Activated CD8-positive, alpha-beta memory T cell treated with anti-CD3 and anti-CD28 coated beads, Interleukin-2, amount 10 ng/mL, durations not matched to agents 7 days and 5 days (primary cell): ENCODE measurements at places on chromosomes 12 and 14. TPM values are rescaled to one million over a fixed set of nuclear protein-coding genes. Genes with fewer than 3 reads are reported as not detected.

Gene PDE3A
- total RNA-seq, result not detected

Gene PUS7L
- 16.0 TPM for total RNA-seq

Gene GALNT16
- 0.16 TPM for total RNA-seq

Gene OR6C2
- not detected for total RNA-seq

Gene VRTN
- not detected for total RNA-seq

Gene FGF23
- not detected for total RNA-seq

Gene NFATC4
- not detected for total RNA-seq
